PC-9 (cell line): ENCODE measurements at places on chromosomes 16 and 17. TPM values are rescaled to one million over a fixed set of nuclear protein-coding genes. Genes with fewer than 3 reads are reported as not detected.

Gene CD7
- total RNA-seq = 0.48 and 0.68 TPM in 2 replicates

GRCh38 chr17:58576679-58577367 lies 62.4 kb upstream of the MTMR4 start:
- DNase-seq = no peak

DNA sequence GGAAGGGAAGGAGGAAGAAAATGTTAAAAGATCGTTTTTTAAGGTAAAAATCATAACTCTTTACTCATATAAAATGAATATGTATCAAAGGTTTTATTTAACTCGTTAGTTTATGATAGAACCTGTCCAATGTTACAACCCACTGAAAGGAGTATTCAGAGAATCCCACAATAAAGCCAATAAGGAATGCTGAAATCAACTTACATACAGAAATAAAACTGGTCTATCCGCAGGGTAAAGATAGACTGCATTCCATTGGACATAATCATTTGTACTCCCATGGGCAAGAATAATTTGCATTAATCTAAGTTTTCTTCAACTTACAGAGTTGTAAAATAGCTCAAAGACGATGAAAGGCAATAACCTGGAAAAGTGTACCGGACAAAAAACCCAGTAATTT lies 17.9 kb upstream of the BEAN1 start:
- peak; percentile 90 for DNase-seq

DNA sequence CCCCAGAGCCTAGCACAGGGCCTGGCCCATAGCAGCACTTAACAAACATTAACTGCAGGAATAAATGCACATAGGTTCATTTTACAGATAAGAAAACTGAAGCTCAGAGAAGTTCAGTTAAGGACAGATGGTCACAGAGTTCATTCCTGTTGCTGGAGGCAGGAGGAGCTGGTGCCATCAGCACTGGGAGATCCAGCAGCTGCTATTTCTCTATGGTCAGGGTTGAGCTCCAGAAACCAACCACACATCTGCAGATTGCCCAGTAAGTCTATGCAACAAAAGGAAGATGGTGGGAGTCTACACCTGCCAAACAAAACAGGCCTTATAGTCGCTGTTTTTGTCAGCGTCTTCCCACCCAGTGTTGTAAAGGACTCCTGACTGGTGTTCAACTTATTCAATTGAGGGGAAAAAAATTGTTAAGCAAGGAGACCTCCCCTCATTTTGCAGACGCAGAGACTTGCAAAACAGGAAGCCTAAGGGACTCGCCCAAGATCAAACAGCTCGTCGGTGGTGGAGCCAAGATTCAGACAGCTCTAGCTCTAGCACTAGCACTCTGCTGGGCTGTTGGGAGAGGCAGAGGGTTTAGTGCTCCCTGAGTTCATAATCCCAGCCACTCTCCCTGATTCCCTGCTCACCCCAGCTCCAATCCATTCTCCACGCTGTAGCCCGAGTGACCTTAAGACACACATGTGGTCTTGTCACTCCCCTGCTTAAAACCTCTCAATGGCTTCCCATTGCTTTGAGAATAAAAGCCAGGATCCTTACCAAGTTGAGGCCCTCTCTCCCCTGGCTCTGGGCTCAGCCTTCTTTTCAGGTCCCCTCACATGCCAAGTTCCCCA lies 9.0 kb downstream of the NOG start:
- DNase-seq = no peak

- no peak for DNase-seq
These were observed 22.0 kb downstream of the C16orf87 start for GRCh38 chr16:46808997-46809396.

- DNase-seq = no peak
These were observed 190.4 kb downstream of the ABCC12 start for GRCh38 chr16:47965439-47965838.

- DNase-seq = no peak
These were observed 941.5 kb upstream of the EEF2KMT start for GRCh38 chr16:6038941-6039645.

Gene PRAC2
- total RNA-seq = not detected in 2 replicates

GRCh38 chr16:88276591-88276990 lies 106.2 kb upstream of the ZNF469 start:
- no peak for DNase-seq

DNA sequence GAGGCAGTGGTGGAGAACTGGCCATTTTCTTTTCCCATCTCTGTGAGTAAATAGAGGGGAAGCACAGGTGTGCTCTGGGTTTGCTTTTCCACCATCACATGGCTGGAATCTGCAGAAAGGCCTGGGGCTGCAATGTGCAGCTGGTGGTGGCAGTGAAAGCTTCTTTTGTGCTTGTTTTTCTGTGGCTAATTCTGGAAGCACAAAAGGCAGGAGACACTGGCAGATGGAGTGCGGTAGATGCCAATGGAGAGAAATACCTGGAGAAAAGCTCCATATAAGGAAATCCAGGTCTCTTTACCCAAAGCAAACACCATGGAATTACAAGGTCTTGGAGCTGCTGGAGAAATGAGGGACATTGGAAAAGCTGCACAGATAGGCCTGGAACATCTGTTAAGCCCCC lies 146.9 kb downstream of the HAPSTR1 start:
- DNase-seq = no peak

- DNase-seq = no peak
These were observed 118.8 kb upstream of the METRNL start for GRCh38 chr17:82960419-82961271.

Gene HSPB9
- total RNA-seq = 0.33 TPM in 1 of 2 replicates, not detected in the other

- peak; percentile 44 for DNase-seq
These were observed 8.9 kb downstream of the CALB2 start for GRCh38 chr16:71367241-71367976.

- no peak for DNase-seq
These were observed 57.8 kb downstream of the STH start for GRCh38 chr17:46056800-46057304.

DNA sequence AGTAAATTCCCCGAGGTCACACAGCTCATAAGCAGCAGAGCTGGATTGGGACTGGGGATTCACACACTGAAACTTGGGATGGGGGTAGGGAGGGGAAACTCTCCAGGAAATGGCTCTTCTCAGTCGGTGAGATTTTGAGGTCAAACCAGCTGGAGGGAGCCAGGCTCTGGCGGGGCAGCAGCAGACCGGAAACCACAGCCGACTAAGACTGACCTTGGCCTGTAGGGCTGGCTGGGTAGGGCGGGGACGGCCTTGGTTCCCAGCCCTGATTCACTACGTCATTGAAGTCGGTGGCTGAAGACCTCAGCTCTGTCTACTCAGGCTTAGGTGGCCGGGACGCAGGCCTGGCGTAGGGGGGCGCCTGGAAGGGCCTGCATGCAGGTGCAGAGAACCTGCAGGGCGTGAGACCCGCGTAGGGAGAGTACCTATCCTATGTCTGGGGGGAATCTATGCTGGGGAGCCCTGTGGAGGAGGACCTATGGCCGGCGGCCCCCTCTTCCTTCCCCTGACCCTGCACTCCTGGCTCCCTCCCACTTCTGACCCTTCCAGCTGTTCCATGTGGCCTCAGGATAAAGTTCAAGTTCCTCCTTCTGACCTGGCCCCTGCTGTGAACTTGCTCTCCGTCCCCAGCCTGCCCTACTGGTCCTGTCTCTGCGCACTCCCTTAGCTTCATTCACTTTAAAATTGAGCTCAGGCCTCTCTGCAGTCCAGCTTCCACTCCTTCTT lies 11.9 kb upstream of the SLC4A1 start:
- DNase-seq = peak; percentile 55

Gene CCL8
- not detected in 2 replicates for total RNA-seq

- DNase-seq = no peak
These were observed 368.2 kb downstream of the SLC39A11 start for GRCh38 chr17:72724267-72724666.

Gene POLR2A
- total RNA-seq = 149 and 166 TPM in 2 replicates

DNA sequence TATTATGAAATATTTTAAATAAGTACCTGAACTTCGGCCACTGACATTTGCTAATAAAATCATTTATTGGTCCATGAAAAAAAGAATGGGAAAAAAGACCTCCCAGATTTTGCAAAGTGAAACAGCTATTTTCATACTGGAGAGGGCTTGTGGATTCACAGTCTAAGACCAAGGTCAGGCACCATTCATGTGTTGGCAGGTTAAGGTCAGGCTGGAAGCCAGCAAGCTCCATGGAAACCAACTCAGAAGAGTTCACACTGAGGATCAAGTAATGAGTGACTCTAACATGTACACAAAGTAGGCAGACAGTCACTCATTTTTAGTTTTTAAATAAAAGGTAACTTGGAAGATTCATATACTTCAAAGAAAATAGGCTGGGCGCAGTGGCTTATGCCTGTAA lies 3.4 kb downstream of the DNAJA2 start:
- DNase-seq = no peak

Gene SBK1
- total RNA-seq = 18.4 and 22.1 TPM in 2 replicates

Gene CTRL
- total RNA-seq = 1.3 and 1.7 TPM in 2 replicates

GRCh38 chr17:31907342-31907962 lies 5.9 kb upstream of the UTP6 start:
- no peak for DNase-seq
